T follicular helper cell (primary cell): ENCODE measurements at places on chromosomes 6 and 20.

DNA sequence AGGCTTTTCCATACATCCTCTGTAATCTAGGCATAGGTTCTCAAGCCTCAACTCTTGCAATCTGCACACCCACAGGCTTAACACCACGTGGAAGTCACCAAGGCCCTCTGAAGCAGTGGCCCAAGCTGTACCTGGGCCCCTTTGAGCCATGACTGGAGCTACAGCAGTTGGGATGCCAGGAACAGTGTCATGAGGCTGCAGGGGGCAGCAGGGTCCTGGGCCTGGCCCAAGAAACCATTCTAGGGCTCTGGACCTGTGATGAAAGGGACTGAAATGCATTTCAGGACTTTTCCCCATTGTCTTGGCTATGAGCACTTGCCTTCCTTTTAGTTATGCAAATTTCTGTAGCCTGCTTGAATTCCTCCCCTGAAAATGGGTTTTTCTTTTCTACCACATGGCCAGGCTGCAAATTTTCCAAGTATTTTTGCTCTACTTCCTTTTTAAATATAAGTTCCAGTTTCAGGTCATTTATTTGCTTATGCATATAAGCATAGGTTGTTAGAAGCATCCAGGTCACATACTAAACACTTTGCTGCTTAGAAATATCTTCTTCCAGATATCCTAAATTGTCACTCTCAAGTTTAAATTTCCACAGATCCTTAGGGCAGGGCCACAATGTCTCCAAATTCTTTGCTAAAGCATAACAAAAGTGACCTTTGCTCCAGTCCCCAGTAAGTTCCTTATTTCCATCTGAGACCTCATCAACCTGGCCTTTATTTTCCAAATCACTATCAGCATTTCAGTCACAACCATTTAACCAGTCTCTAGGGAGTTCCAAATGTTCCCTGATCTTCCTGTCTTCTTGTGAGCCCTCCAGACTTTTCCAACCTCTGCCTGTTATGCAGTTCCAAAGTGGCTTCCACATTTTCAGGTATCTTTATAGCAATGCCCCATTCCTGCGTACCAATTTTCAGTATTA lies 48.6 kb upstream of the CD2AP start:
- no peak for DNase-seq

- no peak for DNase-seq
Observed at GRCh38 chr6:3454273-3455010, 2.4 kb downstream of the SLC22A23 start.

DNA sequence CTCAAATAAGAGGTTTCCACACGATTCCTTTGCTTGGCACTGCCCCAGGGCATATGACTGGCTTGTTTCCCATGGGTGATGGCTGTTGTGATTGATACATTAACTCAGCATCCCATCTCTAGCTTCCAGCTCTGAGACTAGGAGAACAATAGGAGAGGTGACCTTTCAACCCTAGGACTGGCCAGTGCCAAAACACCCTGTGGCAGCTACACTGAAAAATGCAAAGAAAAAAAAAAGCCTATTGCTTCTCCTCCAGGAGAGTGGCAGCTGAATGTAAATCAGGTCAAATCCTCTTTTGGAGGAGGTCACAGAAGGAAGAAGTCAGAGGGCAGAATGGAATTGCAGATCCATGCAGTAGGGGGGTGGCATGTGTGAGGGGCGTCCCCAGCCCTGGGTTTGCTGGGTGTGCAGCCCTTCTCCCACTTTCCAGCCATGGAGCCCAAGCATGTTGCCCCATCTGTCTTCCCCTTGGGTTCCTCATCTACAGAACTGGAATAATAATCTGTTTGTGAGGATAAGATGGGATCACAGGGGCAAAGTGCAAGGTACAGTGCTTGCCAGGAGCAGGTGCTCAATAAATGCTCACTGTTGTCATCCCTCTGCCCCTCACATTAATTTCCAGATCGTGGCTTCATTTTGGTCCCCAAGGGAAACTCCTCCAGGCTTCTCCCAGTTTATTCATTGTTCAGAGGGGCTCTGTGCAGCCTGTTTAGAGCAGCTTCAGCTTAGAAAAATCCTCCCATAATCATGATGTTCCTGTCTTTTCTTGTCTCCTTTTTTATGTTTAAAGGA lies 245.0 kb upstream of the RIN2 start:
- DNase-seq = no peak

- DNase-seq = peak; percentile 83
Observed at GRCh38 chr20:63537525-63538203, 488 bp upstream of the PTK6 start.

GRCh38 chr6:2168480-2168879 lies 76.9 kb downstream of the GMDS start:
- no peak for DNase-seq

DNA sequence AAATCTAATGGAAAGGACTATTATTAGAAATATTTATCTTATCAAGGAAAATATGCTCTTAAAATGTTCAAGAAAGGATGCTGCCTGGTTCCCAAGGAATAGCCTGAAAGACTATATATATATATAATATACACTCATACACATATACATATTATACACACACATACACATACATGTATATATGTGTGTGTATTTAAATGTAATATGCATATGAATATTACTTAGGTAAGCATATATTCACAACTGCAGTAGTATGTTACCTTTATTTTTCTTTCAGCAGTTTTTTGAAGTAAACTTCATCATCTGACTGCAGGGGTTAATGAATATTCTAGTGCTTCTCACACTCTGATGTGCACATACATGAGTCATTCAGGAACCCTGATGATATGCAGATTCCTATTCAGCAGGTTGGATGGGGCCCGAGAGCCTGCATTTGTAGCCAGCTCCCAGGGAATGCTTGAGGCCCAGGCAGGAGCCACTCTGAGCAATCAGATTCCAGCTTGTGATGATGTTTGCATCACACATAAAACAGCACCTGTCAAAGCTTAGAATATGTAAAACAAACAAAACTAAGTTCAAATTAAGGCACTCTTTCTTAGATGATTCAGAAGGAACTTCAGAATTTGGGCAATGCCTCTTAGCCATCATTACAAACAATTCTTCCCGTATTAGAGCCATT lies 16.1 kb downstream of the MYLK4 start:
- no peak for DNase-seq

- DNase-seq = no peak
Observed at GRCh38 chr20:34773726-34774125, 51.7 kb downstream of the NCOA6 start.
